ENCODE measurements at places on chromosomes 13 and 19.

DNA sequence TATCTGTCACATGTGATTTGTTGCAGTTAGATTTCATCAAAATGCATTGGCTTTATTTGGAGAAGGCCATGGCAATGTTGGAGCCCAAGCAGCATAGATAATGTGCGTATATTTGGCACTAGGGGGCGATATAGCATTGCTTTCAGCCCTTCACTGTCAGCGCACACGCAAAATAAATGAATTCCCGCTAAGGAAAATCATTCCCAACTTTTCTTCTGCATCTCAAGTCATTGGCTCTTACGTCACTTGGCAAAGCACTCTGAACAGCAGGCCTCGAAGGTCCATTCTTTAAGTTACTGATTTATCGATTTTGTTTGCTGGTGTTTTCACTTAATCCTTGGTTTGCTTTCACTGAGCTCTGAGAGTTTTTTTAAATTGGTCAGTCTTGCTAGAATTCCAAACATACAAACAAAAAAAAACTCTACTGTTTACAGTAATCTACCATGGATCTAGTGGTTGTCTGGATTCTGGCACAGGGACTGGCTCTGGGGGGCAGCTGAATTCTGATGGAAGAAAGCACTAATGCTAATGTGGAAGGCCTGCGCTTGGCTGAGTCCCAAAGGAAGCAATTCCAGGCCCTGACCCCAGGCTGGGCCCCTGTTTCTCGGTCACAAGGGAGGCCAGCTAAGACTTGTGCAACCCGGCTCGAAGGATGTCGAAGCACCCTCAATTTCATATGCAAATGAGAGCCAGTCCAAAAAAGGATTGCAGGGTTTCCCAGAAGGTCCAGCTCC lies 97.7 kb upstream of the IPO5 start:
- DNase-seq, result peak; percentile 92

- peak; percentile 85 for DNase-seq
Measured at GRCh38 chr19:43820098-43820883, 6.8 kb upstream of the ZNF283 start.

GRCh38 chr13:45368571-45368970 lies 27.6 kb upstream of the TPT1 start:
- no peak for DNase-seq

GRCh38 chr19:32316034-32316433 lies 29.4 kb upstream of the ZNF507 start:
- no peak for DNase-seq

DNA sequence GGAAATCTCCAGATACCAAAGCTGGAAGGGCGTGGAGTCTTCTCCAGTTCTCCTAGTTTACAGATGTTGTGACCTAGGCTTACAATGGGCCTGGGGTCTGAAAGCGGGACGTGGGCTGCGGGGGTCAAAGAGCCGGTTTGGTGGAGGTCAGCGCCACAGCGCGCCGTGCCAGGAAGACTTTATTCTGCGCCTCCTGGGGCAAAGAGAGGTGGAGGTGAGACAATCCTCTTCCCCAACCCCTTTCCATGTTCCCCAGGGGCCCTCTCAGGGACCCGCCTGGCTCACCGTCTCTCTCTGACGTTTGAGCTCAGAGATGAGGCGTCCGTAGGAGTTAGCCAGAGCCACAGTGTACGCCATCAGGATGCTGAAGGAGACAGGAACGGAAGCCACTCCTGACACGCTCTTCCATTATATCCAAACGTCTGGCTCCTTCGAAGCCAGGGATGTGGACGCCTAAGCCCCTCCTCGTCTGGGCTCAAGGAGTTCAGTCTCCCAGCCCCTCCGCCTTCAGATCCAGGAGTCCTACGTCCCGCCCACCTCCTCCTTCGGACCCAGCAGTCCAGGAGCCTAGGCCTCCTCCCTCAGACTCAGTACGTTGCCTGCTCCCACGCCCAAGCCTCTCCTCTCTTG lies 776 bp upstream of the LENG1 start:
- DNase-seq, result no peak

- no peak for DNase-seq
Measured at GRCh38 chr19:29375429-29376119, 150.2 kb upstream of the VSTM2B start.

- DNase-seq, result no peak
Measured at GRCh38 chr13:66844933-66845332, 385.2 kb downstream of the PCDH9 start.

- DNase-seq, result no peak
Measured at GRCh38 chr13:111326981-111327642, 6.7 kb downstream of the TEX29 start.

GRCh38 chr13:97141097-97141496 lies 81.0 kb upstream of the MBNL2 start:
- DNase-seq, result no peak

GRCh38 chr13:19817510-19818158 lies 34.9 kb upstream of the PSPC1 start:
- peak; percentile 28 for DNase-seq

DNA sequence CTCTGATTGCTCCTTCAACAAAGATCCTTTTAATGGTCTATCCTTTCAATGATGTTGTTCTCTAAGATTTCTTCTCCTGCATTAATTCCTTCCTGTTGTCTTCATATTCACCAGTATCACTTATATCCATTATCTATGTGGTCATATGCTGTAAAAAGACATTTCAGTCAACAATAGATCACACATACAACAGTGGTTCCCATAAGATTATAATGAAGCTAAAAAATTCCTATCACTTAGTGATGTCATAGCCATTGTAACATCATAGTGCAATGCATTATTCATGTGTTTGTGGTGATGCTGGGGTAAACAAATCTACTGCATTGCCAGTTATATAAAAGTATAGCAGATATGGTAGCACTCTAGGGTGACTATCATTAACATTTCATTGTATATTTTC lies 266.1 kb downstream of the LHFPL6 start:
- no peak for DNase-seq

GRCh38 chr19:21092109-21092508 lies 10.1 kb downstream of the ZNF714 start:
- peak; percentile 2 for DNase-seq

- peak; percentile 12 for DNase-seq
Measured at GRCh38 chr13:28750187-28751045, 31.6 kb upstream of the SLC46A3 start.

DNA sequence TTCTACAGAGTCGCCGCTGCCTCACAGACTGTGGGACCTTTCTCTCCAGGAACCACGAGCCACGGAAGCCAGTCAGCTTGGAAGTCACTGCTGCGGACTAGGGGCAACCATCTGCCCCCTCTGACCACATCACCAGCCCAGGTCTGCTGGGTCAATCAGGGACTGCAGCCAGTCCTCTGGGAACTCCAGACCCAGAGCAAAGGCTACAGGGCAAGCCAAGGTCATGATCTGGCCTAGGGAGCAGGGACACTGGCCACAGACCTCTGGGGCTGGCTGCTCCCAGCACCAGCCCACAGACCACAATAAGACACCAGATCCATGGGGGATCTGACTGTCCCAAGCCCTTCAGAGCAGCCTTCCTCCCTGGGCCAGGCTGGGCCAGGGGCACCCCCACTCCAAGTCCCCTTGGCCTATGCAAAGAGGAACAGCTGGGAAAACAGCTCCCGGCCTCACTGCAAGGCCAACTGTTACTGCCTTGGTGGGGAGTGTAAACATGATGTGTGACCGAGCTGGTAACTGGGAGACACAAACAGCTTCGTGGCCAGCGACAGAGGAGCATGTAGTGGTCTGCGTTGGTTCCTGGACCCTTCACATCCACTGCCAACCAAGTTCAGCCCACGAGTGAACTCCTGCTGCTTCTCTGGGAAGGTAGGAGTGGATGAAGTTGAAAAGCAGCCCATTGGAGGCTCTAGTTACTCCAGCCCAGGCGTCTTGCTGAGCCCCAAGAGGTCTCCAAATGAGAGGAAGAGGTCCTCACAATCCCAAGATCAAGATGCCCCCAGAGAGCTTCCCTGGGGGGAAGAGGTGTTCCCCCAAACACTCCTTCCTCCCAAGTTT lies 1.5 kb downstream of the AKT2 start:
- peak; percentile 33 for DNase-seq

GRCh38 chr19:8086849-8087248 lies 34.3 kb downstream of the CCL25 start:
- no peak for DNase-seq
